ENCODE measurements at places on chromosomes 3 and 15.
A peak's percentile ranks its signal among the peaks of the same experiment; 100 is the strongest.

DNA sequence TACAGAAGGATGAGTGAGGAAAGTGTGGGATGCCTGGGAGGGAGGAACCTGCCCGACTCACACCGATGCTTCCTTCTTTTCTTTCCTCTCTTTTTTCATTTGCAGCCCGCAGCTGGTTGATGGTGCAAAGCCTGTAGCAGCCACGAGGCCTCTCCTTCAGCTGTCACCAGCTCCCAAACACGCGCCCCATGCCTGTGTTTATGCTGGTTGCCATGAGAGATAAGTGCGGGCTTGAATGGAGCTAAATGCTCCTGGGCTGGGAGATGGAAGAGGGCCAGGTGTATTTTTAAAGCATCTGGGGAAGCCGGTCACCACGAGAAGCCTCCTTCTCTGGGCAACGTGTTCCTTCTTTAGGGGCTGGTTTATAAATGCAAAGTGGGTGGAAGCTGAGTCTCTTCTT is 9.3 kb downstream of the COLQ start:
- no peak for DNase-seq

DNA sequence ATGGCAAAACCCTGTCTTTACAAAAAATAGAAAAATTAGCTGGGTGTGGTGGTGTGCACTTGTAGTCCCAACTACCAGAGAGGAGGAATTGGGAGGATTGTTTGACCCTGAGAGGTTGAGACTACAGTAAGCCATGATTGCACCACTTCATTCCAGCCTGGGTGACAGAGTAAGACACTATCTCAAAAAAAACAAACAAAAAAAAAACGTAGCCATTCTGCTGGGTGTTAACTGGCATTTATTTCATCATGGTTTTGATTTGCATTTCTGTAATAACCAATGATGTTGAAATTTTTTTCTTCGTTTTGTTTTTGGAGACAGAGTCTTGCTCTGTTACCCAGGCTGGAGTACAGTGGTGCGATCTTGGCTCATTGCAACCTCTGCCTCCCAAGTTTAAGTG is 63.3 kb downstream of the RPLP1 start:
- no peak for DNase-seq

GRCh38 chr3:13317596-13318320 is 102.4 kb downstream of the NUP210 start:
- DNase-seq: no peak

- DNase-seq: no peak
Observed at GRCh38 chr3:19229086-19229485, 80.8 kb downstream of the KCNH8 start.

- no peak for DNase-seq
Observed at GRCh38 chr15:60534051-60534450, 55.1 kb upstream of the ICE2 start.

- DNase-seq: no peak
Observed at GRCh38 chr15:38069511-38070011, 135.1 kb downstream of the TMCO5A start.

- no peak for DNase-seq
Observed at GRCh38 chr3:128321418-128321817, 145.3 kb downstream of the DNAJB8 start.

DNA sequence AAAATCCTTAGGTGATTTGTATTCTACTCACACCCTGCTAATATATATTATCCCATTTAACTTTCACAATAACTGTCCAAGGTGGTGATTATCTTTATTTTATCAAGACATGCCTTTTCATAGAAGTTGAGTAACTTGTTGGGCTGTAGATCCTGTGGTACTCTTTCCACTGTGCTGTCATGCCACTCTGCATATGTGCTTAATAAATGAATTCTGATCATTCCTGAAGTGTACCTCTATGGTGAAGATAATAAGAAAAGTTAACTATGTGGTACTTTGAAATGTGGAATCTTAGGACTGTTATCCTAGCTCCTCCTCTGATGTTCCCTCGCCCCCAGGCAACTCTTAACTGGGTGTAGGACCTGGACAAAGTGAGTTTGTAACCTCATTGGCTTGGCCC is 5.2 kb downstream of the SNRK start:
- DNase-seq: no peak

GRCh38 chr15:69424748-69425413 is 10.7 kb downstream of the KIF23 start:
- DNase-seq: no peak

GRCh38 chr3:41148478-41148877 is 50.8 kb upstream of the CTNNB1 start:
- no peak for DNase-seq

DNA sequence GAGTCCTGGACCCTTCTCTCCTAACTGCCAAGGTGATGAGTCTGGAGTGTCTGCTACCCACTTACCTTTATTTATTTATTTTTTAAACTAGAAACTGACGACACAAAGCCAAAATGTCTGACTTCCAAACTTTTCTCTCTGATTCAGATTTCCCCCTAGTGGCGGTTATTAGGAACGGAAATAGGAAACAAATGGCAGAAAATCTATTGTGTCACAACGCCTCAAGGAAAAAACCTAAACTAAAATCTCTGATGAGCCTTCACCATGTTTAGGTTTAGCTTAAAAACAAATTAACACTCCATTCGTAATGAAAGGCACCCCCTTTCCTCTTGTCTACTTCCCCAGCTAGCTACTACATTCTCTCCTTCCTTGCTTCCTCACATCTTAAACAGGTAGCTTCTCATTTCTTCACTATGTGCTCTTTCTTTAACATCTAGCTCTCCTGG is 94.0 kb upstream of the MEX3B start:
- DNase-seq: peak; percentile 24

DNA sequence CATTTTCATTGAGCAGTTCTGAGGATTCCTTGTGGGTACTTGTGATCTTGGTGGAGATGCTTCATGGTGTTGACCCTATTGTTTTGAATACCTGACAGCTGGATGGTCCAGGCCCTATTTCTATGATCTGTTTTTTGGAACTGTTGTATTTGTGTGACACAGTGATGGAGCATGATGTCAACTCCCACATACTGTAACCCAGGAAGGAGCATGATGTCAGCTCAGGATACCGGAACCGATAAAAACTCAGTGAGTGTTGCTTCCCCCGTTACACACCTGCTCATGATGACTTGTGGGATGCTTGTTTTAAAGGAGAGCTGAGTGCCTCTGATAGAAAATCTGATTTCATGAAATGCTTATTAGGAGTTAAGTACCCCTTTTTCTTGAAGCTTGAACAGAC is 45.1 kb downstream of the ZBTB38 start:
- DNase-seq: no peak

GRCh38 chr3:151560738-151561137 is 99.9 kb upstream of the IGSF10 start:
- no peak for DNase-seq

DNA sequence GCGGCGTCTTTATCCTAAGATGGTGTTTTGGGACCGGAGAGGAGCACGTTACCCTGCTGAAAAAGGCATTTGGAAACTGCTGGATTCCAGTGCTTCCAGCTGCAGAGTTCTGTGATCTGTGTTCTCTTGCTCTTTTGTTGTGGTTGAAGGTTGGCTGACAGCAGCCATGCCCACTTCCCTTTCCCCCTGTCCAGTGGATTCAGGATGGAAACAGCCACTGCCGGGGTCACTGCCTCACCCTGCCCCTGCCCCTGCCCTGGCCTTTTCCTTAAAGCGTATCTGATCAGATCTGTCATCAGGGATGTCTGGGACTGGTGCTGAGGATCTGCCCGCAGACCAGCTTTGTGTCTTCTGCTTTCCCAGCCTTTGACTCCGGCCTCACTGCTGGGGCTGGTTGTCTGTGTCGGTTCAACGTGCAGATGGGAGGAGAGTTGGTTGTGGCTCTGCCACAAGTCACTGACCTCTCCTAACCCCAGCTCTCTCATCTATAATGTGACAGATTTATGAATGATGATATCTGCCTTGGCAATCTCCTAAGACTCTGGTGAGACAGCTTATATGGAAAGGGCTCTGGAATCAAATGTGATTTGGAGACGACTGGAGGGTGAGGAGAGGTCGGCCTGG is 219.4 kb upstream of the BHLHE40 start:
- DNase-seq: no peak

GRCh38 chr3:115758076-115758763 is 134.9 kb downstream of the GAP43 start:
- no peak for DNase-seq

- peak; percentile 23 for DNase-seq
Observed at GRCh38 chr3:138686771-138687221, 78.2 kb downstream of the FAIM start.

DNA sequence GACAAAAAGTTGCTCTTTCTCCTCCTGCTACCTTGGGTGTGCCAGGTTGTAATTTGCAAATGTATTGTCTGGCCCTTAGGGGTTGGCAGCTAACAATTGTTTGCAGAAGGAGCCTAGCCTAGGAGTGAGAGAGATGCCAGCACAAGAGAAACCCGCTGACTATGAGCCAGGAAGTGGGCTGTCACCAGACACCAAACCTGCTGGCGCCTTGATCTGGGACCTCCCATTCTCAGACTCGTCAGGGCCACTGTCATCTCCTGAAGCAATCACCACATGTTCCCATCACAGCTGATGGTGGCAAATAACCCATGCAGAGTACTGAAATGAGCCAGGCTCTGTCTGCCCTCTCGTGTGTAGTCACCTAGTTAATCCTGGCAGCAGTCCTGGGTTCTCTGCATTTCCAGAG is 406.4 kb upstream of the NPAP1 start:
- no peak for DNase-seq

- DNase-seq: no peak
Observed at GRCh38 chr15:95269242-95270183, 1038.2 kb downstream of the MCTP2 start.

- no peak for DNase-seq
Observed at GRCh38 chr3:106160396-106160795, 291.6 kb upstream of the CBLB start.

DNA sequence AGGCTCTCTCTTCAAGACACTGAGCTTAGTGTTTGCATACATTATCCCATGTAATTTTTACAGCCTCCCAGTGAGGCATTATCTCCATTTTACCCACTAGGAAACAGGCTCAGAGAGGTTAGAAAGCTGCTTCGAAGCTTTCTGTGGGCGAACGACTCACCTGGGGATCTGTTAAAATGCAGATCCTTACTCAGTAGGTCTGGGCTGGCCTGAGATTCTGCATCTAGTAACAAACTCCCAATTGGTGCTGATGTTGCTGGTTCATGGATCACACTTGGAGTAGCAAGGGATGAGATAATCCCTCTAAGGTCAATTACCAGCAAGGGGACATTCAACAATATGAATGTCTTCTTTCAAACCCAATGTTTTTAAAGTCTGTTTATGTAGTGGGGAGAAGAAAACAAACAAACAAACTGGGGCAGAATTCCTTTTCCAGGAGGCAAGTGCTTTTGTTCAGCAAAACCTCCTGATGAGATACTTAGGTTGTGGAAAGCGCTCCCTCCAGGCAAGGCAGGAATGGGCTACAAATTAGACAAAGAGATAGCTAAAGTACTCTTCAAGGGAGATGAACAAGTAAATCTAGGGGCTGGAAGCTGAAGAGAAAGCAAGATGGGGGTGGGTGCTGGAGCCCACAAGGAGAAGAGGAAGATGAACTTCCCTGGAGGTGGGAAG is 311.9 kb downstream of the SHQ1 start:
- DNase-seq: no peak

DNA sequence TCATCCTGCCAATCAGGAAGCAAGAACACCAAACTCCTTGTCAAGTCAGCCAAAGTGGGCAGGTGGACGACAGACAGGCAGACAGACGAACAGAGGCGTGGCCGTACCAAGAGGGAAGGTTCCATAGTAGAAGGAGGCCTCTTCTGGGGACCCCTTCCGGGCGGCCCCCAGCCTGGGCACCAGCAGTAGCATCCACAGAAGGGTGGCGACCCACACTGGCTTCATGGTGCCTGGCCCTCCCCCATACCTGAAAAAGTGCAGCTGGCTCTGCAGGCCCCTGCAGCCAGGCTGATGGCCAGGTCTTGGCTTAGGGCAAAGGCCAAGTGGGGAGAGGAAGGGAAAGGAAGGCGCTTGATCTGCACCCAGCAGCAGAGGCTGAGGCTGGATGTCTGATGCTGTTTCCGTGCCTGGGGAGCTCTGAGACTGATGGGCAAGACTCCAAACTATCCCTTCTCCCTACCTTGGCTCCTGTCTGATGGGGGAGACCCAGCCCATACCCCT is 607 bp downstream of the LCTL start:
- no peak for DNase-seq

- no peak for DNase-seq
Observed at GRCh38 chr3:171396048-171396447, 64.2 kb downstream of the TNIK start.

DNA sequence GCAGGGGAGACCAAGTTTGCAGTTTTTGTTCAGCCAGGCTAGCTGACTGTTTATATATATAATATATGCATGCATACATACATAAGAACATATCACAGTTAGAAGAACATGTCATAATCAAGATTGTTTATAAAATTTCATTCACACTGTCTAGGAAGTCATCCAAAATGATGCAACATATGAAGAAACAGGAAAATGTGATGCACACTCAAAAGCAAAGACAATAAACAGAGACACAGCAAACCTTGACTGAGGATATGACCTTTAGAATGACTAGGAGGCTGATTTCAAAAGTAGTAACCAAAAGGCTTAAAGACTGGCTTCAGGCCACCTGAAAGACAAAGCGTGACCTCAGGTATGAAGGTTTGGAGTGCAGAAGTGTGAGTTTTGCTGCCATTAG is 166.2 kb upstream of the NDN start:
- DNase-seq: no peak

DNA sequence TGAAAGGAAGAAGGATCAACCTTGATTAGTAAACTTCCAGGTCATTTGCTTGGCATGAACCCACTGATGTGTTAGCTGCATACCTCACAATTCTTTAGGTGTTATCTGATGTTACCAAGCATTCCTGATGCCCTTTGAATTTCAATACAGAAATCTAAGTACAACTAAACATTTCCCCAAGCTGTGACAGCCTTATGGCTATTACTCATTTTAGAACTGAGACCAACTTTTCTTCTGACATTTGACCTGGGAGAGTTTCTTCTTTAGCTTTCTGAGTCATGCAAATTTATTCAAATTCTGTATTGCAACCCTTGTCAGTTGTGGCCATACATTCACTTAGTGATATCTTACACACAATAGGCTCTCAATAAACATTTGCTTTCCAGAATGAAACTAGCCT is 124.3 kb downstream of the TIGIT start:
- DNase-seq: no peak

- DNase-seq: no peak
Observed at GRCh38 chr3:33219175-33219487, 521 bp upstream of the SUSD5 start.

DNA sequence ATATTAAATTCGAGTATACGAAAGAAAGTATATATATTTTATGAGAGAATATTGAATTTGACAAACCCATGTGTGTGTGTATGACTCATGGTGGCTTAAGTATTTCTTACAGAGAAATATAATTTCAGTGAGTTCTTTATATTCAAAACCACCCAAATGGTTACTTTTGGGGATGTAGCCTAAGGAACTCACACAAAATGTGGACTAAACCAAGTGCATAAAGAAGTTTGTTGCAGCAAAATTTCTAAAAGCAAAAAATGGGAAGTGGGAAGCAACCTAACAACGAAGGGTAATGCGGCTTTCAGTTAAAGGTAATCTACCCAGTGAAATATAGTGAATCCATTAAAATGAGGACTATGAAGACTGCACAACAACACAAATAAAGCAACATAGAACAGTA is 277.1 kb downstream of the EDEM1 start:
- no peak for DNase-seq

- DNase-seq: peak; percentile 77
Observed at GRCh38 chr3:194103505-194103904, 32.4 kb upstream of the HES1 start.

All from germinal center (tissue), 1 donor.